NCI-H1417 treated with DMSO at 0.1 percent for 48 hours (cell line): ENCODE measurements at places on chromosomes 6 and 20.

DNA sequence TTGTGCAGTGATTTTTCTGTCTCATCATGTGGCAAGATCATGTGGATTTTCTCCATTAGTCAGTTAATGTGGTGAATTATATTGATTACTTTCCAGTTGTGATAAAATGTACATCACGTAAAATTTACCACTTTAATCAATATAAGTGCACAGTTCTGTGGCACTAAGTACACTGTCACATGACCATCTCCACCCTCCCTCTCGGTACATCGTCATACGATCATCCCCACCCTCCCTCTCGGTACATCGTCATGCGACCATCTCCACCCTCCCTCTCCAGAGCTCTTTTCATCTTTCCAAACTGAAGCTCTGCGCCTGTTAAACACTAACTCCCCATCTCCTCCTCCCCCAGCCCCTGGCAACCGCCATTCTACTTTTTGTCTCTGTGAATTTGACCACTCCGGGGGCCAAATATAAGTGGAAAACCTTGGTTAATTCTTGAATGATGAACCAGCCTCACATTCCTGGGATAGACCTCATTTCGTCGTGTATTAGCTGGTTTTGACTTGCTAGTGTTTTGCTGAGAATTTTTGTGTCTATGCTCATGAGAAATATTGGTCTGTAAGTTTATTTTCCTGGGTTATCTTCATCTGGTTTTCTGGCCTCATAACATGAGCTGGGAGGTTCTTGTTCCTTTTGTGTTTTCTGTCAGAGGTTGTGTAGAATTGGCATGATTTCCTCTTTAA is 10.8 kb downstream of the NTSR1 start:
- DNase-seq = no peak

- no peak for DNase-seq
Observed at GRCh38 chr6:159691963-159692287, 1.1 kb downstream of the SOD2 start.

DNA sequence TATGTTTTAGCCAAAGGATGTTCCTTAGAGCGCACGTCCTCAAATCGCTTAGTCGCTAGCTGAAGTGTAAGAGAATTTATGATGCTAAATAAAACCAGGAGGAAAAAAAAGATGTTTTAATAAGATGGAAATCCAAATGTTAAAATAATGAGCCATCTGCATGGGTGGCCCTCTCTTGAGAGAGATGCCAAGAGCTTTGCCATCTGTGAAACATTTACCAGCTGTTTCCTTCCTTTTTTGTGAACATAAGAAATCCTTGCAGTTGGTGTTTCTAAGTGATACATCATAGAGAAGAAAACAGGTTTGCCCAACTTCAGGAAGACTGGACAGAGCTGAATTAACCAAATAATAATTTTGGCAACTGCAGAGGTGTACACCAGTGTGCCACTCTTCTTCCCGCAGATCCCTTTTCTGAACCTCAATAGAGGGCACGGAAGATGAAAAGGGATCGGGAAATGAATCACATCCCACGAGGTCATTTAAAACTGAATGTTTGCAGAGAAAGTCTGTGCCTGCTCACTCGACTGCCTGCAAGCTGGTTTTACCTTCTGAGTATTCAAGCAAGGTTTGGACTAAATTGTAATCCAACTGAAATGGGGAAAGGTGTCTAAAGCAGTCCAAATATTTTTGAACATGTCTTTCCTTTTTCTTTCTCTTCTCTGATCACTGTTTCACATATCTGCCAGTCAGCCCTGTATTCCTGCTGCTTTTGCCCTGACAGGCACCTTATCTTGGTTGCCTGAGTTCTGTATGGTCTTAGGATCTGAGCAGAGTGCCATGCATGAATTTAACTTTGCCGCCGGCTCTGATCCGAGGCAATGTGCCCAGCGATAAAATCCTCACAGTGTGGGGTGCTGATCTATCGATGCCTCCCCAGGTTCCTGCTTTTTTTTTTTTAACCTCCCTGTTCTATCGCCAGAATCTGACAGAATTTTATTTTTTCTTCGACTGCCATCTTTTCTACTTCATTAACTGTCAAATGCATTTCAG is 35.5 kb upstream of the TSHZ2 start:
- DNase-seq = no peak

DNA sequence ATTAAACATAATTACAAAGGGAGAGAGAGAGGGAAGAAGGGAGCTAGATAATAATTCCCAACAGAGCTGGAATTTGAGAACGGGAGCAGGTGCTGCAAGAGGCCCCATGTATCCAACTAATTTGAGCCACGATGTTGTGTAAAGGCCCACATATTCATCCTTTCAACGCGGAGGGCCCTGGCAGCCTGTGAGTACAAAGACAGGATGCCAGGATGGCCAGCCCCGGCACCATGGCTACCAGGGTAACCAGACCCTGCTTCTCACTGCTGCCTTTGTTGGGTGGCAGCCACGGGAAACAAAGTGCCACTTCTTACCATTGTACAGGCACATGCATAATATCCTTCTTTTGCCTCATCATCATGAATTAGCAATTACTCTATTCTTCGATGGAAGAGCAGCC is 492.0 kb upstream of the NRSN1 start:
- no peak for DNase-seq

GRCh38 chr6:44275271-44275748 is 5.1 kb downstream of the TMEM151B start:
- no peak for DNase-seq

DNA sequence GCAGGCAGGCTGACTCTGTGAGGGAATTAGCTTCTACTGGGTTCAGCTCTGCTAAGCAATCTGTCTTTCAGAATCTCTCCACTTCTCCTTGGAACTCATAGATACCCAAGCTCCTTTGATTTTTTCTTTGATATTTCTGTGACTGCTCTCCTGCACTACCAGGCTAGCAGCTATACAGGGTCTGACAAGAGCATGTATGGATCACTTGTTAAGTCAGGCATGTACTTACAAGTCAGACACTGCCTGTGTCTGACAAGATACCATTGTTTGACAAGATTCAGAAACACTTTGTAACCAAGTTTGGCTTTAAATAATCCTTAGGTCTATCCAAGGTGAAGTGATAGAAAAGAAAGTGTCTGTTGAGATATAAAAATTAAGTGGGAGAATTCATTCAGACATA is 79.5 kb downstream of the SESN1 start:
- DNase-seq = no peak
